ENCODE measurements at places on chromosomes 1 and 21.

DNA sequence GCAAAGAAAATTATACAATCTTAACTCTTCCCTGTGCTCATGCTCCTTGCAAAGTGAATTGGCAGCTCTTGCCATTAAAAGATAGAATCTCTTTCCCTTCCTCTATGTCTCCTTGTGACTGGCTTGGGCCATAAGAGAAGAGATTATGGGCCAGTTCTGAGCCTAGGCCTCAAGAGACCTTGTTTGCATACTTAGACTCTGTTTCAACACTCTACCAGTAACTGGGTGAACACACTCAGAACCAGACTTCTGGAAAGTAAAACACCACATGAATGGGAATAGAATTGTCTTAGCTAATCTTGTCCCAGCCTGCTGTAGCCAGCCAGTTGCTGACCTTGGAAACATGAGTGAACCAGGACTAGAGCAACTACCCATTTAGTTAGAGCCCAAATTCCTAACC, 15.3 kb upstream of the OR6K3 start:
- DNase-seq, result no peak

DNA sequence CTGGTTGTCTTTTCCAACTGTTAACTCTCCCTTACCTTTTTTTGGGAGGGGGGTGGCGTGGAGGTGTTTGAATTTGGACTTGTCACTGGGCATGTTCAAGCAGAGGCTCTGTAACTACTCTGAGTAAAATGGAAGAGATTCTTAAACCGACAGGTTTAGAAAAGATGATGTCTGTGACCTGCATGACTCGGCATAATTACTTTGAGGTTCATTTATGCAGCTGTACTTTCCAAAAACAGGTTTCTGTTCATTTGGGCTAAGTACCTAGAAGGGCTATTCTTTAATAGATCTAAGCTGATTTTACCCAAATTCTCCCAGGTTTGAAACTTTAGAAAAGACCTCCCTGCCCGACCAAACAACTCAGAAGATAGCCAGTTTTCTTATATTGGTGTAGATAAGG, 80.3 kb downstream of the SLC35A3 start:
- no peak for DNase-seq

- DNase-seq, result no peak
These were observed 21.1 kb downstream of the KPNA6 start for GRCh38 chr1:32128964-32129363.

GRCh38 chr1:106360252-106360651, 696.2 kb upstream of the PRMT6 start:
- DNase-seq, result no peak

GRCh38 chr21:17422931-17423330, 89.9 kb upstream of the CXADR start:
- no peak for DNase-seq

- DNase-seq, result no peak
These were observed 127.0 kb downstream of the NME7 start for GRCh38 chr1:169240449-169241232.

DNA sequence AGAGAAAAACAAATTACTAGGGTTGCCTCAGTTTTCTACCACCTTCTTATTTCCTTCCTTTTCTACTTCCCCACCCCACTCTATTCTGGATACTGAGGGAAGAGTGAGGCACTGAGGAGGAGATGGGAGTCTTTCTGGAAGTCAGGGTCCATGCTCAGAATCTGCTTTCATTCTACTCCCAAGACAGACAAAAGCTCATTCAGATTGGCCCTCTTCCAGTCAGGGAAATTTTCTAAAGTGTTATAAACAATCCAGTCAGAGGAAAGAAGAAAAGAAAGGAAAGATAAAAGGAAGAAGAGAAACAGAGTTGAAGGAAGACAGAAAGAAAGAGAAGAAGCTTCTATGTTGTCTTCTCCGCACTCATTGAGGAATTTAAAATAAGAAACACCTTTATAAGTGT, 228.6 kb downstream of the COP1 start:
- DNase-seq, result no peak

DNA sequence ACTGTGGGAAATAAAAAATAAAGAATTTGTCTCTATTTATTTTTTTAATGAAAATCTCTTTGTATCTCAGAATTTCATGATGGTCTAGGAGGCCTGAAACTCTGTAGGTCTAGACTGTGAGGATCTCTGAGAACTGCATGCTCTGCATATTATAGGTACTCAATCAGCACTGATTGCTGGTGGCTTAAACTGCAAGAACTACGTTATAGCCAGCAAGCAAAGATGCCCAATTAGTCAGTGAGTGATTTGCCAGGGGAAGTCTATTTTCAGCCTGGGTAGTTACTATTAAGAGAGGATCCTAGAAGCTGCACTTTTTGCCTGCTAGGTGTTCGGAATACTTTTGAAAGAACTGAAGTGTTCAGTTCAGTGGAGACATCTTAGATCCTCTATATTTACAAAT, 87.4 kb downstream of the GPR52 start:
- no peak for DNase-seq

DNA sequence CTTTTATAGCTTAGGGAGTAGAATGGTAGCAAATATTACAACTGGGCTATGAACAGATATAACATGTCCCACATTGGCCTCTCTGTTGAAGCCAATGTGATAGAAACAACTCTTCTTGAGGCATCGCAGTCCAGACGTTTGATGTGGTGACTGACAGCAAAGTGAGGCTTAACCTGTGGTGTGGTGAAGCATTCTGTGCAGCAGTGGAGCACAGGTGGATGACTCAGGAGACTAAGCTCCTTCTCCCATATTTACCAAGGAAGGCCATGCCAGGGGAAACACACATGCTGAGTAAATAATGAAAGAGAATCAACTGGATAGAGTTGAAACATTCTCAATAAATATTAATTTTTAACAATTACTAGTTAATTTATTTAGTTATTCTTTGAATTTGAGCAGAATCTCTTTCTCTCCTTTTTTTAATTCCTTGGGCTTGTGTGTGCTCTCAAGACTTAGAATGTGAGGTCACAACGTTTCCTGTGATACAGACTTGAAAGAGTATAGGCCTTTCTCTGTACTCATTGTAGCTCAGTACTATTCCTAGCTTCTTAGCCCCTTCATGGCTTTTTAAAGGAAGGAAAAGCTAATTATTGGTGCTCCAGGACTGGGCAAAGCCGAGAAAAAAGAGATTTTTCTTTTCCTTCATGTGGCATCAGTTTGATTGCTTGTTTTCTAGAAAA, 17.6 kb downstream of the CRB1 start:
- DNase-seq, result no peak

- DNase-seq, result no peak
These were observed 51.1 kb downstream of the KIF26B start for GRCh38 chr1:245205864-245206263.

- DNase-seq, result peak; percentile 44
These were observed 27.0 kb upstream of the BTG2 start for GRCh38 chr1:203278082-203278884.

DNA sequence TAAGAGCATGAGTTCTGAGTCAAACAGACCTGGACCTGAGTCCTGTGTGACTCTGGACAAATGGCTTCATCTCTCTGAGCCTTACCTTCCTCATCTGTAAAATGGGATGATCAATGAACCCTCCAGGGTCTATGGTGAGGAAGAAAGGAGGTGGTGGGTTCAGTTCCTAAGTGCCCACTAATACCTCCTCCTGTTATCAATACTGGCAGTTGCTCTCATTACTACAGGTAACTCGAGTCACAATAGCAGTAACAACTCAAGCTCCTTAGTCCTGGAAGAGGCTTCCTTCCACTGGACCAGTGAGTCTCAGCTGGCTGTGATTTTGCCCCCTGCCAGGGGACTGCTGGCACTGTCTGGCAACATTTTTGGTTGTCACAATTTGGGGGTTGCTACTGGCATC, 2.6 kb downstream of the PADI2 start:
- no peak for DNase-seq

- peak; percentile 94 for DNase-seq
These were observed at the start of gene PRKCZ for GRCh38 chr1:2049718-2050431. PRKCZ (plus strand) TSS chr1:2050411; CDS start chr1:2050631, 220 bp downstream.

DNA sequence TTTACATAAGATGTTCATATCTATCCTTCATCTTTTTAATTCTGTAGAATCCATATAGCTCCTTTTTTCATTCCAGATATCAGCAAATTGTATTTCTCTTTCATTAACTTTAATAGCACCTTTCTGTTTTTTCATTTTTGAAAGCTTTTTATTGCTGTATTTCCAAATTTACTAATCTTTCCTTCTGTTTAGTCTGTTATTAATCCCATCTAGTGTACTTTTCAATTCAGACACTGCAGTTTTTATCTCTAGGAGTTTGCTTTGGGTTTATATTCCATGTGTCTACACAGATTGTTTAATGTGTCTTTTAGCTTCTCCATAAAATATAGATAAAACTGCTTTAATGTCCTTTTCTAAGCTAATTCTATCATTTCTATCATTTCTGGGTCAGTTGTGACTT, 37.4 kb upstream of the GUCA2A start:
- DNase-seq, result no peak

- DNase-seq, result no peak
These were observed 6.0 kb upstream of the SCYL3 start for GRCh38 chr1:169899519-169900217.

- DNase-seq, result no peak
These were observed 9.4 kb upstream of the UBR4 start for GRCh38 chr1:19219451-19219850.

DNA sequence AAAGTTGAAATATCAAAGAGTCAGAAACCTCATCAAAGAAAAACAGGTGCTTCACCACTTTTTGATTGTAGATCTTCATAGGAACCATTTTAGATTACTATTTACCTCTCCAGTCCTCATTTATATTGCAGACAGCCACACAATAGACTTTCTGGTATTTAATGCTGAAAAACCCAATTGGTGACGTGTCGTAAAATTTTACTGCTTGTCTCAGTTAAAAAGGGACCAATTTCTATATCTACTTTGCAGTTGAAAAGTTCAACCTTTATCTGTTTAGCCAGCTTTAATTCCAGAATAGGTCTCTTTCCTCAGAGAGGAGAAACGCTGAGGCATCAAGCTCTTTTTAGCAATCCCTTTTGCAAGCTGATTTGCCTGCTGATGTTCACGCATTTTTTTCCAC, 1722.4 kb downstream of the PLA2G4A start:
- DNase-seq, result no peak

- DNase-seq, result no peak
These were observed 6.5 kb downstream of the TMEM54 start for GRCh38 chr1:32894681-32895080.

DNA sequence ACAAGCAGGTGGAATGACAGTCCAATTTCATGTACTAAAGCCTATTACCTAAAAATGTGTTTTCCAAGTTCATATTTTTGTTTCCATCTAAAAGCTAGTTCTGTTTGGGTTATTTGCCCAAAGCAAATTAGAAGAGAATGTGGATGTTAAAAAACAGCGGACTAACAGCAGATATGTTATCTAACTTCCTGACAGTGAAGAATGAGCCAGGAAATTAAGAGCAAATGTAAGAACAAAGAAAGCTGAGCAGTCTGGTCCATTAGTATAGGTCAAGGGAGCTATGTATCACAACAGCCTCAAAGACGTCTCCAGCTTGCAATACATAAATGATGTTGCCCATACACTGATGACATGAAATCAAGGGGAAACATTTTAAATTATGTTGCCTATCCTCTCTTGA, 145.5 kb upstream of the PLD5 start:
- DNase-seq, result no peak

GRCh38 chr1:64766429-64766828, 21.6 kb downstream of the RAVER2 start:
- DNase-seq, result no peak

DNA sequence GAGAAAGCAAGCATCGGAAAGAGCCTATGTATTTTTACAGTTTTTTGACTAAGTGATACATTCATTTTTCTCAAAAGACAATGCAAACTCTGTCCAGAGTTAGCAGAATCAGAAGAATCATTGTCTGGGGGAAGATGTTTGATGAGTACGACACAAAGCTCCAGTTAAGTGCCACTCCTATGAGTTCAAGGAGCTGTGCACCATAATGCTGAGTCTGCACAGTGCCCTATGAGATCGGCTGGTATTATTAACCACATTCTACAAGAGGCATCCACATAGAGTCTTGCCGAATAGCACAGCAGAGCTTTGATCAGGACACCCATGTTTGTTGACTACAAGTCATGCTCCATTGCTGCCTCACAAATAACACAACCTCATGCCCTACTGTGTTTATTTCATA, 54.9 kb upstream of the RAP1GAP start:
- no peak for DNase-seq

GRCh38 chr1:97136996-97137395, 415.4 kb downstream of the PTBP2 start:
- no peak for DNase-seq
